ENCODE measurements at places on chromosomes 12 and 14. TPM values are rescaled to one million over a fixed set of nuclear protein-coding genes. Genes with fewer than 3 reads are reported as not detected.

SLC16A7 gene
- 40.0 TPM for total RNA-seq

DNA sequence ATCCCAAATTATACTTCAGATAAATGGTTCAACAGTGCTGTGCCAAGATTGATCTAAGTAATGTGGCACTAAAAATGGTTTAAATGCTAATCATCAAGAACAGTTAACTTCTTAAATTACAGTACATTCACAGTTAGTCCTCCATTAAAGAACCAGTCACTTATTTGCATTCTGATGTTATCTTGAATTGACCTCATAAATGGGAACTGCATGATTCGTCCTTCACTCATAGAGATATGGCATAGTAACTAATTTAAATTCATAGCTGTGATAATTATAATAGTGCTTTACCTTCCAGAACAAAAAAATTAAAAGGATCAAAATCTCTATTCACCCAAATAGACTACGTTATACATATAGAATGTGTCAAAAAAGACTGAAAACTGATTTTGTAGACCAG, 61.1 kb downstream of the COCH start:
- no peak for DNase-seq

GRCh38 chr12:77560714-77561113, 270.0 kb upstream of the NAV3 start:
- no peak for DNase-seq

DNA sequence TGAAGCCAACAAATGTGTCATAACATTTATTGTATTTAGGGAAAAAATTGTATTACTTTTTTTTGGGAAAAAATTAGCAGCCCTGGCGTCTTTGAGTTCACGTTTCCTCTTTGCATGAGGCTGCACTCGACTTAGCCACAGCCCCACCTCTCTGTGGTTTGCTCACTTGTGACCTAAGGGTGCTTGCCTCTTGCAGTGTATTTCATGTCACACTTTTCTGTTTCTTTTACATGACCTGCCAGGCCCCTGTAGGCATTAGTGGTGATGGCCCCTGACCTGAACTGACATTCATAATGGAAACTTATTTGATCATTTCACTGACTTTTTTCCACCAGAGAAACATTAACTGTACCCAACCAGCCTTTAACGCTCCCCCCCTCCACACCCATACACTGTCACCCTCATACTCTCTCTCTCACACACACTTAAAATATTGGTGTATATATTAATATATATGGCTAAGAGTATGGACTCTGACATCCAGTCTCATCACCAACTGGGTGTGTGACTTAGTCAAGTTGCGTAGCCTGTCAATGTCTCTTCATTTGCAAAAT, 122.9 kb downstream of the PRKCH start:
- DNase-seq = peak; percentile 61

RBM23 gene
- 90.5 TPM for total RNA-seq

DNA sequence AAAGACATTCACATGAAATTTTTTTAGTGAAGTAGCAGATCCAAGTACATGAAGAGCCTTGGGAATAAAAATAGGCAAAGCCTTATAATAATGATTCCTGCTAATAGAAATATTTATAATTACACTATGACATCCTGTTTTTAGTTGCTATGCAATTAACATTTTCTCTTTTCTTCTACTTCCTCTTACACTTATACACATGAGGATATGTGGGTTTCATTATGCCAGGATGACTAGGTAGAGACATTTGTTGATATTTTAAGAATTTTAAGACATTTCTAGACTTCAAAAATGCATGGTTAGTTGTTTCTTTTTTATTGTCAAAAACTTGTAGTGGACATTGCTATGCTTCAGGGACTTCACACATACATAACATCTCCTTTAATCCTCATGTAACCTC, 326.8 kb downstream of the SYT1 start:
- no peak for DNase-seq

DNA sequence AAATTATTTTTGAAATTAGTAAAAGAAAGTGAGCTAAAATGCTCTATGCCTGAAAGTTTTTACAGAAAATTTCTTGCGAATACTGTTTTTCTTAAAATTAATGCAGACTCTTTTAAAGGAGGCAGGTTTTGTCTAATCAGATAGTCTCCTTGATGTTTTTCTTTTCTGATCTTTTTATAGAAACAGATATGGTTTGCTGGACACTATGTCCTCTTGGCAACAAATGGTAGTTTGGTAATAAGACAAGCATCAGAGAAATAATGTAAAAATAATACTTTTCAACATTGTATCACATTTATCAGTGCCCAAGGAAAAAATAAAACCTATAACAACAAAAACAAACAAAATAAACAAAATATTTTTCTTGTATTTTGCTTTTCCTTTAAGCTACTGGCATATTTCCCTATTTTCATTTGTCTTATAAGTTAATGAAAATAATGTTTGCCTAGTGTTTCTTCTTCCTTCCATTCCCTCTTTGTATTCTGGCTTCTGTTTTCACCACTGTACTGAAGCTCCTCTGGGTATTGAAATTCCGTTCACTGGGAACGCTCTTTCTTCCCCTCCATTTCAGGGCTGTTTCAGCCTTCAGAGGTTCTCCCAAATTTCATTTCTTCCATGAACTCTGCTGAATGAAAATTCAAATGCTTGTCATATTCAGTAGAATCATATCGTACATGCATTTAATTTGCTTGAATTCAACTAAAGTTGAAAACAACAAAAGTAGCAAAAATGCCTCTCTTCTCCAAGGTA, 115.3 kb downstream of the TRMT5 start:
- DNase-seq = no peak

GRCh38 chr14:100131181-100131580, 28.3 kb downstream of the DEGS2 start:
- no peak for DNase-seq

LRIG3 gene
- not detected for total RNA-seq
